ENCODE measurements at places on chromosomes 12 and 14. TPM values are rescaled to one million over a fixed set of nuclear protein-coding genes. Genes with fewer than 3 reads are reported as not detected.

MYF6 gene
- not detected for total RNA-seq

- DNase-seq, result no peak
- H3K27me3 ChIP-seq, result peaks cover under 1% of the 10 kb centered on the region
- H3K4me1 ChIP-seq, result peaks cover 78% of the 10 kb centered on the region
- peak overlapping the region; percentile 89 for H3K27ac ChIP-seq
- H3K4me3 ChIP-seq, result no peak overlapping the region
- peaks cover 11% of the 10 kb centered on the region for H3K36me3 ChIP-seq
Observed at GRCh38 chr12:53101931-53102781, 1.1 kb upstream of the SOAT2 start.

DNA sequence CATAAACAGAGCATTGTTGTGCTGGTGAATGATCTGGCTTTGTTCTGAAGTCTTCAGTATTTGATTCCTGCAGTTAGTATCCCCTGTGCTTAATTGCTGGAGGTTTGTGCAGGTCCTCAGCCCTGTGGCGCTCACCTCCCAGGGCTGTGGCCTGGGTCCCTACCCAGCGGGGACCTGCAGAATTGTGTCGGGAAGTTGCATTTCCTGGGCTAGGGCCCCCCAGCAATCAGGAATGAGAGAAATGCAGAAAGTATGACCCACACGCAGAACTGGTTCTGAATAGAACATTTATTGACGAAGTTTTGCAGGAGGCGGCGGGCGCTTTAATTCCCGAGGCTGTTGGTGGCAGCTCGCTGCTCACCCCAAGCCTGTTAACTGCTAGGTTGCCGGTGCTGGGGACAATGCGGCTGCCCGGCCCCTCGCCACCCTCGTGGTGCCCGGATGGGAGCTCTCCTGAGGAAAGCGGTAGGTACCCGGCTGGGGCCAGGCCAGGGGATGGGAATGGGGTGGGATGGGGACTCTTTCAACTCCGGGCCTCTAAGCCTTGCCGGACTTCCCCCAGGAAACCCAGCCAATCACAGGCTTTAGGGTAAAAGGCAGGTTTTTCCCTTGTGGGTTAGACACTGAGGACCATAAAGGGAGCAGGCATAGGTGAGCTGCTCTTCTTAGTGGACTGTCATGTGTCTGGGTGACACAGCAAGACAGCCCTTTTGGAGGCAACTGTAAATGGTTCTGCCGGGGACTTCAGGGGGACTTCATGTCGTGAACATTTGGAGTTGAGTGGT, 11.6 kb downstream of the PLEKHG3 start:
- H3K27me3 ChIP-seq, result peaks cover 42% of the 10 kb centered on the region
- no peak overlapping the region for H3K4me3 ChIP-seq
- no peak for DNase-seq
- no peak overlapping the region for H3K27ac ChIP-seq
- peaks cover 12% of the 10 kb centered on the region for H3K36me3 ChIP-seq
- H3K4me1 ChIP-seq, result peaks cover 14% of the 10 kb centered on the region

- DNase-seq, result no peak
- H3K4me3 ChIP-seq, result no peak overlapping the region
- no peaks in the 10 kb centered on the region for H3K36me3 ChIP-seq
- peaks cover 4% of the 10 kb centered on the region for H3K4me1 ChIP-seq
Observed at GRCh38 chr12:66800046-66800445, 121.2 kb upstream of the GRIP1 start.

GRCh38 chr12:33205981-33206380, 233.6 kb downstream of the SYT10 start:
- no peak for DNase-seq
- H3K27ac ChIP-seq, result no peak overlapping the region
- no peaks in the 10 kb centered on the region for H3K36me3 ChIP-seq

RFX4 gene
- total RNA-seq, result not detected

Measured in activated CD8-positive, alpha-beta T cell treated with anti-CD3 and anti-CD28 coated beads, Interleukin-2, amount 10 ng/mL, durations not matched to agents 7 days and 5 days (primary cell).